LHCN-M2 (cell line): ENCODE measurements at places on chromosomes 1 and 21. TPM values are rescaled to one million over a fixed set of nuclear protein-coding genes. Genes with fewer than 3 reads are reported as not detected.

The F3 gene
- 30.2 and 56.4 TPM in 2 replicates for total RNA-seq

The ITLN2 gene
- not detected in 2 replicates for total RNA-seq

The TBX15 gene
- total RNA-seq: 14.1 and 20.9 TPM in 2 replicates

The MCOLN3 gene
- total RNA-seq: 1.9 and 3.0 TPM in 2 replicates

The DNM3 gene
- total RNA-seq: 0.13 and 0.23 TPM in 2 replicates

The C1orf185 gene
- not detected in 2 replicates for total RNA-seq

The VANGL2 gene
- total RNA-seq: under 0.01 TPM in 1 of 2 replicates, not detected in the other

The NTMT2 gene
- not detected in 2 replicates for total RNA-seq

The OR6K3 gene
- total RNA-seq: not detected in 2 replicates

The CD1B gene
- not detected in 2 replicates for total RNA-seq

The KRTAP21-2 gene
- not detected in 2 replicates for total RNA-seq

The ITSN1 gene
- total RNA-seq: 18.9 and 35.2 TPM in 2 replicates

The OR10R2 gene
- total RNA-seq: not detected in 2 replicates

The VWA5B1 gene
- not detected in 2 replicates for total RNA-seq

The TLCD4 gene
- total RNA-seq: 0.32 and 0.75 TPM in 2 replicates

The GABPB2 gene
- 6.3 and 7.1 TPM in 2 replicates for total RNA-seq

The SLC45A3 gene
- total RNA-seq: 4.1 and 5.6 TPM in 2 replicates

The CNIH3 gene
- total RNA-seq: 6.2 and 13.4 TPM in 2 replicates

The FBXO42 gene
- 13.0 and 14.5 TPM in 2 replicates for total RNA-seq

The ITLN1 gene
- not detected in 2 replicates for total RNA-seq

The ENO1 gene
- total RNA-seq: 2,184 and 2,442 TPM in 2 replicates

The TTC22 gene
- total RNA-seq: not detected in 2 replicates

The TBX19 gene
- 0.34 and 1.0 TPM in 2 replicates for total RNA-seq

The SYCP1 gene
- total RNA-seq: not detected in 2 replicates

The TNFSF4 gene
- 23.9 and 26.1 TPM in 2 replicates for total RNA-seq

The NECTIN4 gene
- total RNA-seq: 0.26 TPM in 1 of 2 replicates, not detected in the other

The KCNC4 gene
- 0.46 and 0.51 TPM in 2 replicates for total RNA-seq

The PGD gene
- 189 and 221 TPM in 2 replicates for total RNA-seq

The PAQR6 gene
- total RNA-seq: 0.83 and 1.8 TPM in 2 replicates

The SMIM1 gene
- total RNA-seq: not detected in 2 replicates

The UTS2 gene
- not detected in 2 replicates for total RNA-seq

The KRTAP10-4 gene
- not detected in 2 replicates for total RNA-seq

The TGFB2 gene
- total RNA-seq: 5.1 and 7.7 TPM in 2 replicates

The RSPO1 gene
- not detected in 2 replicates for total RNA-seq
